ENCODE measurements at places on chromosomes 2 and 18.

DNA sequence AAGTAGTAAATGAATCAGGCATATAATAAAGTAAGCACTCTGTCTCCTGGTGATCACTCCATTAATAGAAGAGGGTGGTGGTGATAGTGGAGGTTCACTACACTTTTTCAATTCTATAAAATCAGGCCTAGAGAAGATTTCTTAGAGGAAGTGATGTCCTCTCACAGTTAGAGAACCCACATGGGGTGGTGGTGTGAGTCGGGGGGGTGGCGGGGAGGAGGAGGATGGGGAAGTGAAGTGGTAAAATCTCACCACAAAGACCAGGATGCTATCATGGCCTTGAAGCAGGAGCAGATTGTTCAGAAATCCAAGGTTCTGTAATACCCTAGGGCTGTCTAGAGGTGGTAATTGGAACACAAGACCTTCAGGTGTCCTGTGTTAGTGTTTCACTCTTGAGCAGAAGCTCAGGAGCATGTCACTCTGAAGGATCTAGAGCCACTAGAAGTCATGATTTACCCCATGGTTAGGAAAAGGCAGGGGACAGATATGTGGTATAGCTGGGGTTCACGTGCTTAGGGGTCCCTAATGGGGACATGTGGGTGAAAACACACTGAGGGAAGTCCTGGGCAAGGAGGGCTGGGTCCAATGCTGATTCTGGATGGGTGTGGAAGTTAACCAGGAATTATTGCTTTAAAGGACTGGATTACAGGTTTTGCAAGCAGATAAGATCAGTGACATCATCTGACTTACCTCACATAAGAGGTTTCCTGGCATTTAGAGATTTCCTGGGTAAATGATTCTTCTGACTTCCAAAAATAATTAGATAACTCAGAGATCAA, 31.0 kb downstream of the RNF125 start:
- DNase-seq = peak; percentile 29

DNA sequence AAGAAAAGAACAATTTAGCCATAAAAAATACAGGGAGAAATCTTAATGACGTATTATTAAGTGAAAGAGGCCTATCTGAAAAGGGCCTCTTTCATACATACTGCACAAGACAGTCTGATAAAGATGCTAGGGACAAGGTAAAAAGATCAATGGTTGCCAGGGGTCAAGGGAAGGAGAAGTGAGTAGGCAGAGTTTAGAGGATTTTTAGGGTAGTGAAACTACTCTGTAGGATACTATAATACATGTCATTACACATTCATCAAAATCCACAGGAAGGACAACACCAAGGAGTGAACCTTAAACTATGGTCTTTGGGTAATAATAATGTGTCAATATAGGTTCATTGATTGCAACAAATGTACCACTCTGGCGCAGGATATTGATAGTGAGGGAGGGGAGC, 289.3 kb downstream of the FSIP2 start:
- no peak for DNase-seq

DNA sequence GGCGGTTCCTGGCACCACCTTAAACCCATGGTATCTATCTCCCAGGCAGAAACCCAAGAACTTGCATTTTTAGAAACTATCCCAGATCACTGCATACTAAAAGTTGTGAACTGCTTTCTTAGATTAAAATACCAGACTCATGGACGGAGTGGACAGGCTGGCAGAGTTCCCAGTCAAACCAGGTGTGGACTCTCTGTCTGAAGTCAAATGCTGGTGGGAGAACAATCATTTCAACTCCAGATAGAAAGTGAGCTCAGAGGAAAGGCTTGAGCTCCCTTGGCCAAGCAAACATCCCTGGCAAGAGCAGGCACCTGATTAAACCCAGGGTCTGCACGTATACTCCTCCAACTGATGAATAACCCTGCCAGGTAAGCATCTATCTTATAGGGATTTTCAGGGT, 19.5 kb downstream of the NXPH2 start:
- DNase-seq = no peak

- no peak for DNase-seq
These were observed 63.9 kb downstream of the SPRED2 start for GRCh38 chr2:65368468-65368867.

DNA sequence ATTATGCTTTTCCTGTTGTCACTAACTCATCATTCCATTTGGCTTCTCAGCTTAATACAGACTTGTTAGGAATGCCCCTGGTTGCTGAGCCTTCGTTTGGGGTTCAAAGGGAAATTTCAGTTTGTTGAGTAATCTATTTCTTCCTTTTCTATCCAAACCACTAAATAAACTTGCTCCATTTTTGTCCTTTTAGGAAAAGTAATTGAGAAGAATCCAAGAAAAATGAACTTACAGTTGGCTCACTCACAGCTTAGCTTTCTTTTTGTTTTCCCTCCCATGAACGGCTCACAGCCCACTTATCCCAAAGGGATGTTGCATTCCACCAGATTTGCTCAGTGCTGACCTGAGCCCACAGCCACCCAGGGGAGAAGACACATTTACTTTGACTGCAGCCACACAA, 73.9 kb downstream of the SOX11 start:
- DNase-seq = no peak

DNA sequence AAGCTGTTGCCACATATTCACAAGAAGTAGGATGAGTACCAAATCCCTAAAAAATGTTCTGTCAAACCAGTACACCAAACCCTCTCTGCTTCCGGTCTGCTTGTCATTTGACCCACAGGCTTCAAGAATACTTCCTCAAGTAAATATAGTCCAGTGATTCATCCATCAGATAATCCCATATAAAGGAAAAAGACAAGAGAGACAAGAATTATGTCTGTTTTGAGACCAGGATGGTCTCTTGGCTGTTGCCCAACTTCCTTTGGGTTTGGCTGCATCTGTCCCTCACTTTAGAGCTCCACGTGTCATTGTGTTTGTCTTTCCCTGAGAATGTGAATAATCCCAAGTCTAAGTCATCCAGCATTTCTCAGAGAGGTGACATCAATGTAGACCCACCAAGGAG, 91.5 kb upstream of the NRP2 start:
- peak; percentile 31 for DNase-seq

DNA sequence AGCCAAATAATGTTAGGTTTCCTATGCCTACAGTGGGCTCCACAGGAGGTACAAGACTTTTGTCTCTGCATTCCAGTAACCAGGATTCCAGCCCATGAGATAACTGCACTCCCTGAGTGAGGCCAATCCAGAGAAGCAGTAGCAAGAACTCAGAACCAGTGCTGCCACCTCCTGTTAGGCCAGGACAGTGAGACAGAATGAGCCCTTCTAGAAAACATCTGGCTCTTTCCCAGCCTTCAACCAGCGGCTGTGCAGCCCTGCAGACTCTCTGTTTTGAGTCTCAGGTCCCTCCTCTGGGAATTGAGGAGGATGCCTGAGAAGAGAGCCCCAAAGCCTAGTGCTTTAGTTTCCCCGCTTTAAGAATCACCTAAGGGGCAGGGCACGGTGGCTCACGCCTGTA, 44.2 kb downstream of the ARID5A start:
- DNase-seq = peak; percentile 50

GRCh38 chr18:76958692-76959341, 136.5 kb downstream of the ZNF236 start:
- no peak for DNase-seq

DNA sequence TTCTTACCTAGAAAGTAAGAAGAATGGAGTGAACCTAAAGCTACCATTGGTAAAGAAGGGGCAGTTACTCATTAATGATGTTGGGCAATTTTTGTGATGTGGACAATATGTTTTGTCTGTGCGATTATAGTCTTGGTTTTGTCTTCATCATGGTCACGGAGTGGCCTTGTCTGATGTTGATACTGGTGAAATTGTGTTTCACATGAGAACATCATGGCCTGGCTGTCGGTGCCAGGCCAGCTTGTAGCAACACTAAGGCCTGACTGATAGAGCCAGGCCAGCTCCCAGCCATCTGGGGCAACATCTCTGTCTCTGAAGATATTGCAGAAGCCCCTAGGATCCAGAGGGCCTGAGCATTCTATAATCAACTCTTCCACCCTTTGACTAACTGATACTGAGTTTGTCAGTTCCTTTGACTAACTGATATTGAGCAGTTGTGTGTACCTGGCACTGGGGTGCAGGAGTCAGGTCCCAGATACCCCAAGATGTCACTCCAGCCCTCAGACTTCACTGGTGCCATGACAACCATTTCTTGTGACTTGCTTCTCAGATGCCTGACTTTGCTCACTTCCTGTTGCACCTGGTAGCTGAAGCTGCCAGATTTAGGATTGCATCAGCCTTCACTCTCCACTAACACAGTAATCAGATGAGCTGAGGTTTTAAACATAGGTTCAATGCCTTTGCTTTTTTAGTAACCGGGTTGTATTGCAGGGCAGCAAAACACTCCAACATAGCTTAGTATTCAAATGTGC, 62.5 kb downstream of the RPIA start:
- no peak for DNase-seq

- DNase-seq = no peak
These were observed 1.2 kb downstream of the PCARE start for GRCh38 chr2:29072971-29073725.

GRCh38 chr2:176114930-176115625, 1.5 kb upstream of the HOXD10 start:
- no peak for DNase-seq

DNA sequence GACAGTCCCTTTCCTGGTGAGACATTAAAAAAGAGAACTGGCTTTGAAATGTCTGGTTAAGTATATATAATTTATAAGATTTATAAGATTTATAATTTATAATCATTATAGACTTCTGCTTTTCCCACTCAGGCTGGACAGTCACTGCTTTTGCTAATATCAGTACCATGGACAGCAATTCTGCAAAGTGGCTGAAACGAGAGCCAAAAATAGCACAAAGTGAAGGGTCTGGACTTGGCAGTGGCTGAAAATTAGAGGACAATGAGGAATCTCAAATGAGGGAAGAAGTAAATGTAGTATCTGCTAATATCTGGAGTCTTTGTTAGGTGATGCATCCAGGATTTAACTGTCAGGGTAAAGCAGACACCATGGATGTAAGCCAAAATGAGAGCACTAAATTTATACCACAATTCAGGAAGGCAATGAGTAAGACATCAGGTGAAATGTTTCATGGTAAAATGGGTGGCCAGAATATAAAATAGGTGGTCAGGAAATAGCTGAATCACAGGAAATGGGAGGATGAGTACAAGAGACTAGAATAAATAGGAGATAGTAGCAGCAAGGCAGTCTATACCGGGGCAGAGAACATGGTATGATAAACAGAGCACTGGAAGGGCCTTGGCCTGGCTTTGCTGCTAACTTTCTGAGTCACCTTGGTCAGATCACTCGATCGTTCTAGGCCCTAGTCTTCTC, 39.6 kb upstream of the BOD1L2 start:
- peak; percentile 14 for DNase-seq

DNA sequence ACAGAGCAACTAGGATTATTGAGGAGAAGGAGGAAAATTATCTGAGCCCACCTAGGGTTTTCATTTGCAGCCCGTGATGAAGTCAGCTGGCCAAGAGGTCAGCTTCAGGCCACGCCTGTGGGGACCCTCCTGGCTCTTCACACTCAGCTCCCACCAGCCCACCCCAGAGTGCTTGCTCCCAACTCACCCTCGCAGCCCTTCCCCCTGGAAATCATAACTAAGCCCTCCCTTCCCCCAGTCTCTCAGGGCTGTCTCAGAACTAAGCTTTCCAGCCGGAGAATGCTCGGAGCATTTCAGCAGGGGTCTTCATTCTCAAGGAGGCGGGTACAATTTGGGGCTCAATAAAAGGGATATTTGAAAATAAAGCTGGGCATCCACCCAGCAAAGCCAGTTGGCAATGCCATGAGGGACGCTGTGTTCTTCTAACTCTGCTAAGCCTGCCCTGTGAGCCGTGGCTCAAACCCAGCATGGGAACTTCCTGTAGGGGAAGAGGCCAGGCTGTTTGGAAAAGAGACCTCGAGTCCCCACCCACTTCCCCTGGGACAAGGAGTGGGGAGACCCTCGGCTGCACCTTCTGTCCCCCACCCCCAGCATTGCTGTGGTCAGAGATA, 194.9 kb downstream of the CTIF start:
- no peak for DNase-seq

DNA sequence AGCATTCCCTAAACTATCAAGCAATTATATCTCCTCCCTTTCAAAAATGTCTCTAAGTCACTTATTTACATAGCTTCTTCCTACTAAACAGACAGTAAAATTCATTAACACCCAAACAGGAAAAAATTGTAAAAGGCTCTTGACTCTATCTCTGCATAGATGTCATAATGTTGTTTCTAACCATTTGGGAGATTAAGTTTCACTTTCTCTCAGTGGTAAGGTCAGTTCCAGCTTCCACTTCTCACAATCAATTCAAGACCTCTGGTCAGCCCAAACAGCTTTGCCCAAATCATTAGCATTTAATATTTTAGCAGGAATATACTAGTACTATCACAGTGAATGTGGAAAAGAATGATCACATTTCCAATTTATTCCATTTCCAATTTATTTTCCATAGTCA, 374.3 kb upstream of the MC4R start:
- no peak for DNase-seq

- no peak for DNase-seq
These were observed 15.5 kb downstream of the MROH2A start for GRCh38 chr2:233793465-233794127.

GRCh38 chr2:221502270-221503010, 69.7 kb downstream of the EPHA4 start:
- DNase-seq = peak; percentile 60

- DNase-seq = no peak
These were observed 20.3 kb downstream of the SEC11C start for GRCh38 chr18:59159986-59160385.

DNA sequence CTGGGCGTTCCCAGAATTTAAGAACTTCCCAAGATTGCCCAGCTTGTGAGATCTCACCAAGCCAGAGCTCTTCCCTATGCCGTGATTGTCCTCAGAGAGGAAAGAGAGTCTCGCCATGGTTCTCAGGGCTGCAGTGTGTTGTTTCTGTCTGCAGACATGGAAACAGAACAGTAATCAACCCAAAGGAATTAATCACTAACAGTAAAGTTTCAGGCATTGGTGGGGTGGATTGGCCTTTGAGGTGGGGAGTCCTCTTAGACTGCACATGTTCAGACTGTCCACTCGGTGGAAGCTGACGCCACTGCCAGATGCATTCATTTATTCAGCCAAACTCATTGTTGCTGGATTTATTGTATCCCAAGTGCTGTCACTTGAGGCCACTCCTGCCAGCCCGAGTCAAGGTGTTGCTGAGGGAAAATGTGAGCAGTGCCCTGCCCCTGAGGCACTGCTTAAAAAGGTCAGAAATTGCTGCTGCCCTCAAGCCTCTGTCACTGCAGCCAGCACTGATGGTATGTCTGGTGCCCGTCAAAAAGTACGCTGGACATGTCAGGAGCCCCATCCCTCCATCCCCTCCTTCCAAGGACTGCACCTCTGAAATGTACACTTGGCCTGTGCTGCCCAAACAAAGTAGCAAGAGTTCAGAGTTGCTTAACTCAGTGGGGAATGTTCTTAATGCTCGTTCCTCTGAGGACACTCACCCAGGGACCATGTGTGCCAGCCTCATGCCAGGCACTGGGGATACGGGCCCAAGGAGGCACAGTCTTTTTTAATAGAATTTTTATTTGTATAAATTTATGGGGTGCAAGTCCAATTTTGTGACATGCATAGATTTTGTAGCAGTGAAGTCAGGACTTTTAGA, 201.0 kb downstream of the GLI2 start:
- peak; percentile 67 for DNase-seq

Measured in RCC 7860 (cell line).